ENCODE measurements at places on chromosomes 4 and X.

GRCh38 chr4:172842779-172843178 is 325.8 kb upstream of the GALNT7 start:
- DNase-seq: no peak

DNA sequence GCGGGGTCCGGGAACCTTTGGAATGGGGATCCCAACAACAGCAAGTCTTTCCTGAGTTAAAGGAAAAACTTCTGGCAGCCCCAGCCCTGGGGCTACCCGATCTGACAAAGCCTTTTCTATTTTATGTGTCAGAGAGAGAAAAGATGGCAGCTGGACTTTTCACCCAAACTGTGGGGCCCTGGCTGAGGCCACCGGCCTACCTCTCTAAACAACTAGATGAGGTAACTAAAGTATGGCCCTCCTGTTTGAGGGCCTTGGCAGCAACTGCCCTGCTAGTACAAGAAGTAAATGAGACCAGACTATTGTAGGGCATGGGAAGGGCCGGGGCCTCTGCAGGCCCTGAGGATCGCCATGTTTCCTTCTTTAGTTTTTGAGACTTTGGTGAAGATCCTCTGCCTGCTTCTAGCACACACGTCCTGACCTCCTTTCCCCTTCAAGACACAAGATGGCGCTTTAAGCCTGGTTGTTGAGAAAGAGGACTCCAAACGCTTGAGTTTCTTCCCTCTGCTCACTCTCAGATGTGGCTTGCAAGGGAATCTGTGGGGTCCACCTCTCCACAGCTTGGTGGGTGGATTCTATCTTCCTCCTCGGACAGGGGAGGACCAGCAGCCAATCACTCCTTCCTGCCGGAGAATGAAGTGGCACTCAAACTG is 18.5 kb upstream of the DRD5 start:
- no peak for DNase-seq

- DNase-seq: no peak
These were observed 348.7 kb downstream of the MAPK10 start for GRCh38 chr4:86011117-86011516.

DNA sequence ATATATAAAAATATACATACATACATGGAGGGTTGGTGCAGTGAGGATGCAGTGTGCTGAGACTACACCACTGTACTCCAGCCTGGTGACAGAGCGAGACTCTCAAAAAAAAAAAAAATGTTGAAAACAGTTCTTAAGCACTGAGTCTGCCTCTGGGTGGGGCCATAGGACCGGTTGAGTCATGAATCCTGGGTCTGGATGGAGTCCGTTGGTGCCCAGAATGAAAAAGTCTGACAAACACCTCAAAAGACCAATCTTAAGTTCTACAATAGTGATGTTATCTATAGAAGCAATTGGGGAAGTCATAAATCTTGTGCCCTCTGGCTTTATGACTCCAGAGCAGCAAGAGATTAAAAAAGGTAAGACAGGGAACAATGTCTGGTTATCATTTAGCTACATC is 70.4 kb downstream of the FGFBP1 start:
- DNase-seq: no peak

- no peak for DNase-seq
These were observed 1005.8 kb downstream of the PCDH18 start for GRCh38 chr4:136526517-136526916.

DNA sequence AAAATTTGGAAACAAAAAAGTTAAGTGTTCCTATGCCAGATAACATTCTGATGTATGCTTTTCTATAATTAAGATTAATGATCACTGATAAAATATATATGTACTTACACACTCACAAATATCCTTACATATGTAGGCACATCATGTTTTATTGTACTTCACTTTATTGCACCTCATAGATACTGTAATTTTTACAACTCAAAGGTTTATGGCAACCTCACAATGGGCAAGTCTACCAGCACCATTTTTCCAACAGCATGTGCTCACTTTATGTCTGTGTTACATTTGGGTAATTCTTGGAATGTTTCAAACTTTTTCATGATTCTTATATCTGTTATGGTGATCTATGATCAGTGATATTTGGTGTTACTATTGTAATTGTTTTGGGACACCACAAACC is 57.8 kb upstream of the GPRIN3 start:
- DNase-seq: no peak

- no peak for DNase-seq
These were observed 33.8 kb downstream of the PRKX start for GRCh38 chrX:3679669-3680068.

- DNase-seq: no peak
These were observed 35.4 kb upstream of the CRMP1 start for GRCh38 chr4:5928274-5928673.

DNA sequence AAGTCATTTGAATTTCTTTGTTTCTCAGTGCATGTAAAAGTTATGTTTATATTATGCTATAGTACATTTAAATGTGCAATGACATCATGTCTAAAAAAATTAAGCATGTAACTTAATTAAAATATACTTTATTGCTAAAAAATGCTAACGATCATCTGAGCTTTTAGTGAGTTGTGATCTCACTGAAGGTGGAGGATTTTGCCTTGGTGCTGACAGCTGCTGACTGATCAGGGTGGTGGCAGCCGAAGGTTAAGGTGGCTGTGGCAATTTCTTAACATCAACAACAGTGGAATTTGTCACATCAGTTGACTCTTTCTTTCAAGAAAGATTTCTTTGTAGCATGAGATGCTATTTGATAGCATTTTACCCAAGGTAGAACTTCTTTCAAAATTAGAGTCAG is 6.6 kb downstream of the ANAPC4 start:
- DNase-seq: no peak

DNA sequence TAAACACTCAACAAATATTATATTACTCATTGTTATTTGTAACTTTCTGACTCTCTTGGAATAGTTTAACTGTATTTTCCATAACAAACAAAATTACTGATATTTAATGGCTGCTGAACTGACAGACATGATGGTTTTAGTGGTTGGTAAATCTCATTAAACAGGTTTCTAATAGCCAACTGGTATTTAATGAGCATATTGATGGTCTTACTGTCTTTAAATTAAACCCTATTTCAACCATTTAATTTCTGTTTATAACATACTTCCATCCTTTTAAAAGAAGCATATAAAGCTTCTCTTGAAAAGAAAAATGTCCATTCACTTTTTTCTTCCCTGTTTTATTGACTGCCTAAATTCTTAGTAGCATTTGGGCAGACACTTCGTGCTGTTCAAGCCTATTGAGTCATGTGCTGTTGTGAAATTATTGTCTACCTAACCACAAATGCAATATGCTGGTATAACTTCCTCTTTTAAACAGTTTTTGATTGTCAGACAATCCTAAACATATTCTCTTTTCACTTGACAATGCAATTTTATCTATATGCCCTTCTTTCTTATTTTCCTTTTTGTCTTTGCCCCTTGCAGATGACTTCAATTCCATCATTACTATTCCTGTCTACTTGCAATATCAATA is 163.9 kb upstream of the SLC7A11 start:
- no peak for DNase-seq

DNA sequence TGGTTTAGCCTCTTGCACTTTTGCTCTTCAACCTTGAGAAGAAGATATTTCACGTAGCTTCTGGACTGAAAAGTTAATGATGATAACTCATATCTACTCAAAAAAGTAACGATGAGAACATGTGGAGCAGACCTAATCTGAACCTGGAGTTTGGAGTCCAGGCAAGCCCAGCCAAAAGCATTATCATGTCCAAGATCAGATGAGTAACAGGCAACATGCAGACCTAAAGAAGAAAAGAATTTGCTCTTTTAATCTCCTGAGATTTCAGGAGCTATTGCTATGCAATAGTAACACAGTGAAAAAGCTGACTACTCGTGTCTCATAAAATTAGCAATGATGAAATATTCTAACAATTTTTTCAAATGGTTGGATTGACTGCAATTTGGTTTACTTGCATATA is 21.8 kb upstream of the PPA2 start:
- no peak for DNase-seq

- DNase-seq: no peak
These were observed 3.2 kb downstream of the TMEM165 start for GRCh38 chr4:55398966-55399365.

DNA sequence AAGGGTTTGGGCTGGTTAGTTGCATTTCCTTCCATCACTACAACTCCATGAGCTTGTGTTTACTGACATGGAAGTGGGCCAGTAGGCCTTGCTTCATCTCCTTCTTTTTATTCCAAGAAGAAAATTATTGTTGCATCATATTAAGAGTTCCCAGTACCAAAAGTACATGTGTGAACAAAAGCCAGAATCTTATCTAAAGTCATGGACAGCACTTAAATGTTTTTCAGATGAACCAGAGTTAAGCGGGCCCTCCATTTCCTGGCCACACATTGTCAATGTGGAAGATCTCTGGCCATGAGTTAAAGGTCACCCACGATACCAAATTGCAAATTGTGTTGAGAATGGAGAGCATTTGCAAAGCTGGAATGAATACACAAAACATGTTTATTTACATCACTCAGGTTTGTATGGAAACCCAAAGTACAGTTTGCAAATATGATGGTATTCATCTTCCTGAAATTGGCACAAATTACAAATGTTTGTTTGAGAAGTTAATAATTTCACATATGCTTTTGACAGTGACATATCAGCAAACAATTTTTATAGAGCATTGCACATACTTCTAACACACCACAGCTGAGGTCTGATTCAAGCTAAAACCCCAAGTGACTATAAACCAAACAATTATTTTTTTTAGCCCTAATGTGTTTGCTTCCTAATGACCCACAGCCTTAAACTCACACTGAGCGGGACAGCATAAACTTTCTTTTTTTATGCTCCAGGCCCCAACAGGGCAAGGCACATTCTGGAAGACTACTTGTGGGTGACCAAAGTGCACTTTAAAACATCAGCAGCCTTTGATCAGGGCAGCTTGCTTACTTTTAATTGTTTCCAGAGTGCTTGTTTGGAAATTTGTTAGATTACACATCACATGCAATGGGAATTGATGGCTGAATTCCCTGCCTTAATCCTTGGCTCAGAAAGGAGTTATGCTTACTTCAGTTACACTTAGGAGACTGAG is 502.9 kb upstream of the SLIT2 start:
- DNase-seq: no peak

DNA sequence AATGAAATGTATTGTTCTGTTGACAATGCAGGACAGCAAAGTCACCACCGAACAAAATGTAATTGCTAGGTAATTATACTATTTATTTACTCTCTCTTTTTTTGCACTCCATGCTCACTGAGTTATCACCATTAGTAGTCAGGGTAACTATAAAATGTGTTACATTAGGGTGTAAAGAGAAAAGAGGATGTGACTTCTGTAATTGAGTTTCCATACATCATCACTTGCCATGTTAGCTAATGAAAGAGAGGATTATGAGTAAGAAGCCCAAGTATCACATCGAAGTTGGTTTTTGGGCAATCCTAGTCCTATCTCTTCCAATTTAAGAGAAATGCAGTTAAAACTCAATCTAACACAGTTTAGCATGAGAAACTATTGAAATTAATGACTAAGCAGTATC is 7.6 kb downstream of the ZXDA start:
- no peak for DNase-seq

GRCh38 chrX:124401696-124402095 is 55.3 kb downstream of the SH2D1A start:
- no peak for DNase-seq

DNA sequence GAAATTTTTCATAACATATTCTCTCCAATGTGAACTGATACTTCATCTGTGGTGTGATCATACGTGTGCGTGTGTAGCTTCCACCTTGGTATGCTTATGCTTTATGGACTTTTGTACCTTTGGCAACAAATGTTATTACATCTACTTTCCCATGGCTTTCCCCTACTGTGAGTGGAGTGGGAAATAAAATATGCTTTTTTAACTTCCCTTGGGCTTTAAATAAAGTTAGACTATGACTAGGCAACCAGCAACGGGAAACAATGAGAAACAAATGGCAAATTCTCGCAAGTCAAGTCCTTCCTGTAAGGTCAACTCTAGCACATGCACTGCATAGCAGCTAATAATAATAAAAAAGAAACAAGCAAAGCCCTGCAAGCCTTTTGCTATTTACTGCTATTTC is 205.0 kb upstream of the PDE5A start:
- DNase-seq: no peak

- DNase-seq: no peak
These were observed 25.9 kb downstream of the EIF2S3 start for GRCh38 chrX:24080704-24081103.

DNA sequence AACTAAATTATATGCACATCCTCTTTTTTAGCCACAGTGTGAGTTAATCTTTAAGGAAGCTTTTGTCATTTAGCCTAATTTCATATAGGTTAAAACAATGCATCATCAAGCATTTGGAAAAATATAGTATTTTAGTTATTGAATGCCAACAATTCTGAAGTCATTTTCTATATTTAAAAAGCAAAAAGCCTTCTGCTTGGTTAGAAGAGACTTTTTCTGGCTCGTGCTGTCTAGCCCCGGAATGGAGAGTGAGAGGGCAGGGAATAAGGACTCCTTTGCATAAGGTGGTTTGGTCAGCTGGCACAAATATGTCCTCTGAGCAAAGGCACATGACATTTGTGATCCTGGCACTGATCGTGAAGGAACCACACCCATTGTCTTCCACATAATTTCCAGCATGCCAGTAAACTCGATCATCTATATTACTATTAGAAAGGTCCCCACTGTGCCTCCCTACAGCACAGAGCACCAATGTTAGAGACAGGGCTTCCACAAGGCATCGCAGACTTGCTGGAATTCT is 393.7 kb upstream of the INTU start:
- DNase-seq: no peak

DNA sequence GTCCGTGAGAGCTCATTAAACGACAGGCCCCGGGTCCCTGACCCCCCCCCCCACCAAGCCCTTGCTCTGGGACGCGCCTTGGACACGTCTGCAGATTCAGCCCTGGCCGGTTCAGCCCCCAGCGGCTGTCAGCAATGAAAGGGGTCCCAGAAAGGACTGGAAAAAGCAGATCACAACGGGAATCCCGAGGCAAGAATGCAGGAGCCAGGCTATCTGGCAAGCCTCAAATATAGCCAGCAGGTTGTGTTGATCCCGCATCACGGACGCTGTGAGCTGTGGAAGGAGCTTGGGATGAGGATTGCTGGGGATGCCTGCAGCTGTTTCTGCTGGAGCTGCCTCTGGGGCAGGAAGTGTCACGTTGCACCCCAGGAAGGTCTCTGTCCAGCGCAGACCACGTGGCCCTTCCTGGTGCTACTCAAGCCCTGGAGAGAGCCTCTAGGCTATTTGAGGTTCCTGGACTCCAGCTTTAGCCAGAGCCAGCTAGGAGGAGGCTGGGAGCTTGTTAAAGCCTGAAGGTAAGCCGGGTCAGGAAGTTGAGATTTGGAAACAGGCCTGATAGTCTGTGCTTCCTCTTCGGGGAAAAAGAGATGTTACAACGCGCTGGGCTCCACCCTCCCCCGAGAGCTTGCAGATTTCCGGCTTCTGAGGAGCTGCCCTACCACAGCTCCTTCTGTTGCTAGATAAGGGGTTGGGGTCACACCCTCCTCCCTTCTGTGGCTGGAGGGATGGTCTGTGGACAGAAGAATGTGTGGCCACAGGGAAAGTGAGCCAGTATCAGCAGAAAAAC is 19.3 kb upstream of the CSF2RA start:
- no peak for DNase-seq

DNA sequence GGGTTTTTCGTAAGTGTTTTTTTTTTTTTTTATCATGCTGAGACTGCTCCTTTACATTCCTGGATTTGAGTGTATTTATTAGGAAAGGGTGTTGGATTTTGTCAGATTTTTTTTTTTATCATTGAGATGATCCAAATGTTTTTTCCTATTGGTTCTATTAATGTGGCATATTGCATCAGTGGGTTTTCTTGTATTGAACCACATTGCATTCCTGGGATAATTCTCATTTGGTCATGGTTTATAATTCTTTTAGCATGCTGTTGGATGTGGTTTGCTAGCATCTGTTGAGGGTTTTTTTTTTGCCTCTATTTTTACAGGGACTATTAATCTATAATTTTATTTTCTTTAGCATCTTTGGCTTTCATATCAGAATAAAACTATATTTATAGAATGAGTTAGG is 28.8 kb downstream of the COL4A5 start:
- no peak for DNase-seq

Data from stimulated activated CD8-positive, alpha-beta memory T cell treated with anti-CD3 and anti-CD28 coated beads, Interleukin-7, amount 100 ng/mL, for 24 hours (primary cell).